ENCODE measurements at places on chromosomes 2 and 18.

- peak; percentile 55 for DNase-seq
Observed at GRCh38 chr2:136210455-136210805, 92.5 kb upstream of the CXCR4 start.

DNA sequence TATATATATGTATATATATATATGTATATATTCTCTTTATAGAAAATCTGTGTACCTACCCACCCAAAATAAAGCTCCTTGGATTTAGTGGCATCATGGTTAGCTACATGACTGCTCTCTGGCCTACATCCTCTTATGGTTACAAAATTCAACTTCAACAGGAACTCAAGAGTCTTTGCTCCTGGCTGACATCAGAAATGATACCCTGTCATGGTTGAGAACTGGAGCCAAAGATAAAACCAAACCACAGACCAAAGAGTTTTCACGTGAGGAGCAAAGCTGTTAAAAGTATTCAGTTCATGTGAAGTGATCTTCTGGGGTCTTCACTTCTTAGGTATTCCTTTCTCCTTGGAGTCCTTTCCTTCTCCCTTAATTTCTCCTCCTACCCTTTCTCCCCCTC, 476.3 kb downstream of the SOX11 start:
- DNase-seq, result no peak

GRCh38 chr2:100208141-100208770, 65.9 kb upstream of the AFF3 start:
- DNase-seq, result no peak

DNA sequence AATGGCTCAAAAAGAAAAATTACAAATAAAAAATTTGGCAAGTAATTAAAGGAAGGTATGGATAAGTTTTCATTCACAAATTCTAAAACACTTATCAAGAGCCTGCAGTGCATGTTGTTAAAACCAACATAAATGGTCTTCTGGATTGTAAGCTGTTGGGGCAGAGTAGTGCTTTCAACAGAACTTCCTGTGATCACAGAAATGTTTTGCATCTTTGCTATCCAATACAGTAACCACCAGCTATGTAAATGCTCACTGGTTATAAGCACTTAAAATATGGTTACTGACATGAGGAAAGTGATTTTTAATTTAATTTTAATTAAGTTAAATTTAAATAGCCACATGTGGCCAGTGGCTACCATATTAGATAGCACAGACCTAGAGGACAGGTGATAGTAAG, 133.1 kb downstream of the NBAS start:
- no peak for DNase-seq
